ENCODE measurements at places on chromosomes 12 and 14.
A peak's percentile ranks its signal among the peaks of the same experiment; 100 is the strongest.

- DNase-seq, result no peak
These were observed 39.1 kb downstream of the TSPAN11 start for GRCh38 chr12:30965613-30965985.

DNA sequence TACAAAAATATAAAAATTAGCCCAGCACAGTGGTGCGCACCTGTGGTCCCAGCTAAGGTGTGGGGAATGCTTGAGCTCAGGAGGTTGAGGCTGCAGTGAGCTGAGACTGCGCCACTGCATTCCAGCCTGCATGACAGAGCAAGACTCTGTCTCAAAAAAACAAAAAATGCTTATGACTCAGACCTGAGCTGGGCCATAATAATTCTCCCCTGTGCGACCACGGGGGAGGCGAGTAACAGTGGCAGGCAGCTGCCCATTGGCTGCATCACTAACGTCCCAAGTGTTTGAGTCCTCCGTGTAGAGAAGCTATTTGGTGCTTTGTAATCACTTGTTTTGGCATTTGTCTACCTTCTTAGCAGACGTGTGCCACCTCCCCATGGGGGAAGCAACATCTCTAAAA, 24.9 kb downstream of the PSMC1 start:
- no peak for DNase-seq

DNA sequence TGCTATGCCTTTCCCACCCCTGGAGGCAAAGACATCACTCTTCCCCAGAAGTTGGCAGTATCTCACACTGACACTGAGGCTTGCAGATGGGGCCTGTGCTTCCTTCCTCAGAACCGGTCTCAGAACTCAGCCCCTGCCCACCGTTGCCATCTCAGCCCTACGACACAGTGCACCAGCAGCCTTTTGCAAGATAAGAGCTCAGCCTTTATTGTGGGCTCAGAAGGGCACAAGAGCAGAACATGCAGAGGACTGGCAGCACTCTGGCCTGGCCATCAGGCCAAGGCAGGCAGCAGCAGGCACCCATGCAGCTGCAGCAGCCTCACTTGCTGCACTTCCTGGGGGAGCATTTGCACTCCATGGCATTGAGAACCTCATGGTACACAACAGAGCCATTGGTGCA, 3.6 kb upstream of the ANO2 start:
- DNase-seq, result no peak

DNA sequence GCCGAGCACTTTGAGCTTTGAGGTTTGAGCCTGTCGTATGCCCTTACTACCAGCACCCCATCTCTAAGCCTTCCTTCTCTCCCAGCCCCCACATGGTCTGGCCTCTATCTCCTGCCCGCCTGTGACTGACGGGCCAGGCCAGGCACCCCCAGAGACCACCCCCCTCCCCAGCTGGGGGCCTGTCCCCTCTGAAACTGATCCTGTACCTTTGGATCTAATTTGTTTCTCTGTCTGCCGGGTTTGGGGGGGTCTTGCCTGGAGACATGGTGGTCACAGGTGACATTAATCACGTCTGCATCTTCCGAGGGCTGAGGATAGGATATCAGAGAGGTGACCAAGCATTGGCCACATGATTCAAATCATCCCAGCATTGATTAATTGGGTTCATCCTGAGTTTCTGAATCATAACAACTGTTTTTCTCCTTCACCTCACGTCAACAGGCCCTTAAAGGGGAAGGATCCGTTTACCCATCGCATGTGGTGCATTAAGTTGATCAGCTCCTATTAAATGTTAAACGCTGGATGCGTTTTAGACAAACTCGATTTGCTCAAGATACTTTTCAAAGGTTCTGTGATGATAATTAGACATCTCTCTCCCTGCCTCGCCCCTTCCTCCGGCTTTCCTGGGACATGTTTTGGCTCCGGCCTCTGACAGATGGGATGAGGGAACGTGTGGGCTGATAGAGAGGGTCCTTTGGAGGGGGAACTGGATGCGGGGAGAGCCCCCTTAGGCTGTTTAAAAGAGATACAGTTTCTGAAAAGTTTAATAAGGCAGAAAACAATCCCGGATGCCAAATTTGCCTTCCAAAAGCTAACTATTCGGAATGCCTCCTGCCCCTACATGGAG, 63.3 kb upstream of the TBX3 start:
- no peak for DNase-seq

DNA sequence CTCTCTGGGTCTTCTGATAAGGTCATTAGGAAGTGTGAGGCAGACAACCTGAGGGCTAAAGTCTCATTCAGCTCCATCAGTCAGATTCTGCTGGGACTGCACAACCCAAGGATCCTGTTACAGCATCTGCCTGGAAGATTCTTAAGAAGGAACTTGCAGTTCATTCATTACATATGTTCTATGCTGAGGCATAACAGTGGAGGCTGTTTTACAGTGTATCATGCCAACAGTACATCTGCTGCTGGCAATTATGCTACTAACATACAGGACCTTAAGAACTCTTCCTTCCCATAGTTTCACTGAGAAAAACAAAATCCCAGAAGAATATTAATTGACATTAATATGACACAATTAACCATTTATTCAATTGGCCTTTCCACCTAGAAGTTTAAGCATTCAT, 968.6 kb downstream of the DIO2 start:
- DNase-seq, result peak; percentile 21
